ENCODE measurements at places on chromosomes 1 and 21.

- DNase-seq, result no peak
These were observed 193.9 kb downstream of the LTN1 start for GRCh38 chr21:28798798-28799197.

DNA sequence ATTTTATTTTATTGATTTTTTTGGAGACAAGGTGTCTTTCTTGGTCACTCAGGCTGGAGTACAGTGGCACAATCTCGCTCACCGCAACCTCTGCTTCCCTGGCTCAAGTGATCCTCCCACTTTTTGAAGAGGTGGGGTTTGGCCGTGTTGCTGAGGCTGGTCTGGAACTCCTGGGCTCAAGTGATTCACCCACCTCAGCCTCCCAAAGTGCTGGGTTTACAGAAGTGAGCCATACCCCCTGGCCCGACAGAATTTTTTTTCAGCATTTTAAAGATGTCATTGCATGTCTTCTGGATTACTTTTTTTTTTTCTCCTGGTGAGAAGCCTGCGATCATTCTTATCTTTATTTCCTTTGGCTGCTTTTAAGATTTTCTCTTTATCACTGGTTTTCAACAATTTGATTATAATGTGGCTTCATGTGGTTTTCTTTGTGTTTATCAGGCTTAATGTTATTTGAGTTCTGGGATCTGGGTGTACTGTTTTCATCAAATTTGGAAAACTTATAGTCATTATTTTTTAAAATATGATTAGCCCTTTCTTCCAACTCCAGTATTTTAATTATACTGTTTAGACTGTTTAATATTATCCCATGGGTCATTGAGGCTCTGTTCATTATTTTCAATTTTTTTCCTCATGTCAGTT lies 23.1 kb upstream of the PTBP2 start:
- DNase-seq, result no peak

- DNase-seq, result peak; percentile 44
These were observed at the start of gene SMG7 for GRCh38 chr1:183472488-183473216. Gene SMG7 (plus strand): TSS chr1:183472499. CDS start chr1:183472621, 122 bp downstream.

DNA sequence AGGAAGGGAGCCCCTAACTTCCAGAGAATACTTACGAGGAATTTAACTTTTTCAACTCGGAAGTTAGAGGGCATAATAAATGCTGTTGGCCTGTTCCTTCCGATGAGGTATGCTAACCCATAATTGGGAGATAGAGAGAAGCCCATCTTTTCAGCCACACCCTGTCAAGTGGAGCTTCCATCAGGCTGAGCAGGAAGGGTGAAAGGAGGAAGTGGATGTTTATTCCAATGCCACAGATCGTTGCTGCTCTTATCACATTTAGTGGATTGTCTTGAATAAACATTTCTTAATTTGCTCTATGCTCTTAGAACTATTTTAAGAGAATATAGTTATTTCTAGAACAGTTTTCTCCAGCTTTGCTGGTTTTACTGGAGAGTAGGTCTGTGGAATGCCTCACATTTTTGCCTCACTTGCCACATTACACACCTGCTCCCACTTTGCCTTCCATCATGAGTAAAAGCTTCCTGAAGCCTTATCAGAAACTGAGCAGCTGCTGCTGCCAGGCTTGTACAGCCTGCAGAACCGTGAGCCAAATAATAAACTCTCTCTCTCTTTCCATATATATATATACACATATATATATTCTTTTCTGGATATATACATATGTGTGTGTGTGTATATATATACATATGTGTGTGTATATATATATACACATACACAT lies 60.0 kb upstream of the RGS21 start:
- DNase-seq, result no peak

GRCh38 chr1:92901699-92902405 lies 59.4 kb downstream of the DIPK1A start:
- DNase-seq, result no peak

GRCh38 chr1:195530961-195531360 lies 1077.3 kb downstream of the KCNT2 start:
- DNase-seq, result no peak

Measured in T follicular helper cell (primary cell).